ENCODE measurements at places on chromosomes 7 and 10.

- no peak for DNase-seq
Observed at GRCh38 chr7:85456254-85456653, 269.4 kb upstream of the SEMA3D start.

DNA sequence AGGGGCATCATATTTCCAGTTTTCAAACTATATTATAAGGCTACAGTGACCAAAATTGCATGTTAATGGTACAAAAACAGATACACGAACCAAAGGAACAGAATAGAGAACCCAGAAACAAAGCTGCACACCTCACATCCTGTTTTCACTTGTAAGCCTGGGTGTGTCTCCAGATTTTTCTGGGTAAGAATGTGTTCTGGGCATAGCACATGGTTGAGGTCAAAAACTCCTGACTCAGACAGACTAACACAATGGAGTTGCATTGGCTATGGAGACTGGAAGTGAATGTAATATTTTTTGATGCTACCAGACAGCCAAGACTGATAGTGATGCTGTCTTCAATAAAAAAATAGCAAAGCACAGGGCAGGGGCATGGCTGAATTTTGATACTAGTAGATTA lies 1175.2 kb downstream of the NXPH1 start:
- no peak for DNase-seq

DNA sequence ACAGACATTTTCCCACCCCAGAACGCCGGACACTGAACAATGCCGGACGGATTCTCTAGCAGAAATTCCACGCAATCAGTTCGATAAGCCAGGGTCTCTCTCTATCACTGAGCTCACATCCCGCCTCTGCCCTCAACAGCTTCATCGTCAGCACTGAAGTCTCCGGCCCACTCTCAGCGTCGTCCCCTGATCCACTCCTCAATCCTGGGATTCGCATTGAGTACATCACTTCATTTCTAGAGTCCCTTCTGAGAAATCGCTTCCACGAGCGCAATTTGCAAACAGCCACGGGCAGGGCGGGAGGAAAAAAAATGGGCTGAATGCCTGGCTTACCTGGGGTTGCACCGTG lies 365 bp downstream of the YME1L1 start:
- DNase-seq: no peak

GRCh38 chr7:16711730-16712129 lies 41.8 kb upstream of the TSPAN13 start:
- no peak for DNase-seq

- no peak for DNase-seq
Observed at GRCh38 chr10:50619882-50620281, 3.9 kb downstream of the SGMS1 start.

DNA sequence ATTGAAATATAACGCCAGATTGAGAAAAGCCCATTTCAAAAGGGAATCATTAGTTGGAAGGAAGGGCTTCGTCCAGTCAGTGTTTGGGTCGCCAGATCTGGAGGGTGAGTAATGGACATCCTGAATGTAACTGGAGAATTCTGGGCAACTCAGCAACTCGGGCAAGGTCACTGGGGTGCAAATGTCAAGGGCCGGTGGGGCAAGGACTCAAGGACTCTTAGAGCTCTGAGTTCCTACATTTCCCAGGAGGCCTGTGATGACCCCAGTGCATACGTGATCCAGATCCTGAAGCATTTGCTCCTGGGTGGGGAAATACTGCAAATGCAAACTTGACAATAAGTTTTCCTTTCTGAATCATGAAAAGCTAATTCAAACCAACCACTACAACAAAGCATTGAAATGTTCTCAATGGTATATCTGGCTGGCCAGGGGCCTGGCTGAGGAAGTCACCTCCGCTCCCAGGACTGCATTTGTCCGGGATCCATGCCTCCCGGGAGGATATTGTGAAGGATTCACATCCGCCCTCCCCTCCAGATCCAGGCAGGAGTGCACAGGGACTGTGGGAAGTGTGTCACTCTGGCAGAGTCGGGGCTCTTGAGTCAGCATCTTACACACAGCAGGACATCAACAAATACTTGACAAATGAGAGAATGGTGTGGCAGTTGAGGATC lies 164.0 kb downstream of the FANK1 start:
- DNase-seq: no peak

DNA sequence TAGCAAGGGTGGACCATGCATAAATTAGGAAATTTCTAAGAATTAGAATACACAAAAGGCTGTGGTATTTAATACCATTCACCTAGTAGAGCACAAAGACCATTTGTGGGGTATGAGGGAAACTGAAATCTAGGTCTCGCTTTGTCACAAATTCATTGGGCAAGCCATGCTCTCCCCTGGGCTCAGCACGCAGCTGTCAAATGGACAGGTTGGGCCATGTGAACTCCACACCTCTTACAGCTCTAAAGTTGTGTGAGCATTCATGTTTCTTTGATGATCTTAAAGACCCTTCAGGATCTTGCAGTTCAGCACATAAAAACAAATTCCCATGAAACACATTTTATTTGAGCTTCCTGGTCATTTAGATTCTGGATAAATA lies 121.3 kb downstream of the CHN2 start:
- DNase-seq: no peak

- no peak for DNase-seq
Observed at GRCh38 chr7:33757563-33758165, 147.7 kb upstream of the BMPER start.

- DNase-seq: no peak
Observed at GRCh38 chr10:98516352-98516751, 69.6 kb upstream of the HPS1 start.

DNA sequence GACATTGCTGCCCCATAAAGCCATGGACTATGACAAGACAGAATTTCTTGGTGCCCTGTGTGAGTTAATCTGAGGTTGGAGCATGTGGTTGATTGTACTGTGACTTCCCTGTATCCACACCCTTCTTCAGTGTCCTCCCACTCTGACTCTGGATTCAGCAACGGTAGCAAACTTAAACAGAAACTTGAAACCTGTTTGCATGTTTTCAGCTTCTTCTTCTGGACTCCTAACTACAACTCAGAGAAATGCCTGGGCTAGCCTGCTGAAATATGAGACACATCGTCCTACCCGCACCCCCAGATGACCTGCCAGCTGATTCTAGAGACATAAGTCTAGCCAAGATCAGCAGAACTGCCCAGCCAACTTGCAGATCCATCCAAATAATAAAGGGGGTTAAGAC lies 78.4 kb downstream of the IPMK start:
- DNase-seq: no peak

- no peak for DNase-seq
Observed at GRCh38 chr7:104767826-104768536, 246.0 kb upstream of the KMT2E start.

GRCh38 chr7:44324204-44324480 lies 1.3 kb downstream of the CAMK2B start:
- DNase-seq: no peak

GRCh38 chr7:127146746-127147536 lies 105.8 kb downstream of the GRM8 start:
- no peak for DNase-seq

DNA sequence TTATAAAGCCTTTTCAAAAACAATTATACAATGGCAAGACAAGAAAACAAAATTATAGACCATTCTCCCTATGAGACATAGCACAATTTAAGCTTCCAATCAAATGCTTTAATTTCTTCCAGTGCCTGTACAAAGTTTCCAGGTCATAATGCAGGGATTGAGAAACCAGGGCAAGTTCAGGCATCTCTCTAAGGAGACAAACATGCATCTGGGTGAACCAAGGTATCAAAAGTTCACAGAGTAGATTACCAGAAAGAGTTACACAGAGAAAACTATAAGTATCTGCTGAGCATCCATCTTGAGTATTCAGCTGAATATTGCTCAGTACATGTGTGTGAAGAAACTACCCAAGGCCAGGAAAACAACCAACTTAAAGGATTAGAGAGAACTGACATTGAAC lies 89.1 kb downstream of the COL28A1 start:
- DNase-seq: no peak

- no peak for DNase-seq
Observed at GRCh38 chr10:75941223-75941801, 509.9 kb downstream of the LRMDA start.

DNA sequence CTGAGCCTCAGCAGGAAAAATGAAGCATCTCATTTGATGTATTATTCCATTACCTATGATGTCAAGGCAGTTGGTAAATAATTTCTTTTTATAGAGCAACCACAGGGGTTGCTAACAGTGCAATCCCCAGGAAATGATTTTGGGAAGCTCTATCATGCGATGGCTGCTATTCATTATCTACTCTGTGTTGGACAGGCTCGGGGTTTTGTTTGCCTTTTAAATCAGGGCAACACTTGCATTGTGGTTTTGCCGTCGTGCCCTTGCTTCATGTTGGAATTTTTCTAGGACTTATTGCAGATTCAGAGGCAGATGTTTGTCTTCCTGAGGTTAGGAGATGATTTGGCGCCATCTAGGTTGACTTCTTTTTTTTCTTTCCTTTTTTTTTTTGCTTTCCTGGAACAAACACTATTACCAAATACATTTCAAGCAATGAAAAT lies 128.4 kb downstream of the BICC1 start:
- DNase-seq: no peak

DNA sequence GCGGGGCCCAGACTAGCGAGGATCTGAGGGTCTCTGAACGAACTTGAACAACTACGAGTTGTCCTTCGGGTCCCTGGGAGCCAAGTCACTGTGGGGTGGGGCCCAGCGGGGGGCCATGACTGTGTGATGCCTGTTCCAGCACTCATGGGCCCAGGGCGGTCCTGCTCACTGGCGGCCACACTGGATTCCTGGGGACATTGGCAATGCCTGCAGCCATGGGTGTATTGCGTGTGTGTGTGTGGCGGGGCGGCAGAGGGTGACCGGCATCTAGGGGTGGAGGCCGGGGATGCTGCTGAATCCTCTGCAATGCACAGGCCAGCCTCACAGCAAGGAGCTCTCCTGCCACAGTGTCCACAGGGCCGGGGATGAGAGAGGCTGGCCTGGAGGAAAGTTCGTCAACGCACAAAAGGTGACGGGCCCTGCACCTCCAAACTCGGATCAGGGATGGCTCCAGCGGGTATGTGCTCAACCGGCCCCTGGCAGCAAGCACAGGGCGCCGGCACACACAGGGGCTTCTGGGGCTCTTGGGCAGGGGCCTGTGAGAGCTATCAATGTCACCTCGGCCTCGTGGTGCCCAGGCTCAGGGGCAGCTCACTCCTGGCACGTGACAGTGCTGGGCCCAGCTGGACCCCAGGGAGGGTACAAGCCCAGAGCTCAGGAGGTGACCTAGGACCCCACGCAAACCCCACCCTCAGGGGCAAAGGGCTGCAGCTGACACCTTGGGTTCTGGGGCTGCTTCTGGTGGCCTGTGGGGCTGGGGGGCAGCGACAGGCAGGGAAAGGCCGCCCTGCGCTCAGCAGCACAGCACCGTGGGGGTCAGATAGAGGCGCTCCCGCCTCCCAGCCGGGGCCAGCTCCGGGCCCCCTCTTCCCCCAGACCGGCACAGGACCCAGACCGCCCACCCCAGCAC lies 27.9 kb downstream of the PAPOLB start:
- no peak for DNase-seq

DNA sequence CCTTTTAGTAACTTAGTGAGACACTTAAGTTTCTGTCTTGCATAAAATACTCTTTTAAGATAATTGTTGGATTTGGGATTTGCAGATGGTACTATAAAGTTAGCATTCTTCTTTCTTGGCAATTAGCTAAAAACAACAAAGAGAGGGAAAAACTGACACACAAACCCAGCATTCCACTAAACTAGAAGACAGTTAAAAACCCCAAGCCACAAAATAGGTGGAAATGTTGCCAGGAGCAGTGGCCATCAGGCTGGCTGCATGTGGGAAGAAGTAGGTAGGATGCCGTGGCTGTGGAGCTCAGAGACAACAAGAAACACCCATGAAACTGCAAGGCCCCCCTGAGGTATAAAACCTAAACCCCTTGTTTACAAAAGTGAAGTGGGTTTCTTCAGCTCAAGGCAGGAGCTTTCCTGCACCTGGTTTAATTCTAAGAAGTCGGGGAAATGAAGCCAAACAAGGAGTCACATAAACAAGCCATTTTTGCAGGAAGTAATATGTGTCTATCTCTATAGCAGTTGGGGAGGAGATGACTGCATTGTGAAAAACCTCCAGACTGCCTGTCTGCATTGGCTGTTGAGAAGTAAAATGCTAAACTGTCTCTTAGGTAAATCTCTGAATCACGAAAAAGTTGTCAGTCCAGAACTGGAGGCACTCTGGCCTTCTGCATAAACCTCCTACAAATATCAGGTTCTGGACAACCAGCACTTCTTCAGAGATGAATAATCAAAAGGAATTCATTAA lies 9.5 kb downstream of the RAB18 start:
- DNase-seq: no peak

DNA sequence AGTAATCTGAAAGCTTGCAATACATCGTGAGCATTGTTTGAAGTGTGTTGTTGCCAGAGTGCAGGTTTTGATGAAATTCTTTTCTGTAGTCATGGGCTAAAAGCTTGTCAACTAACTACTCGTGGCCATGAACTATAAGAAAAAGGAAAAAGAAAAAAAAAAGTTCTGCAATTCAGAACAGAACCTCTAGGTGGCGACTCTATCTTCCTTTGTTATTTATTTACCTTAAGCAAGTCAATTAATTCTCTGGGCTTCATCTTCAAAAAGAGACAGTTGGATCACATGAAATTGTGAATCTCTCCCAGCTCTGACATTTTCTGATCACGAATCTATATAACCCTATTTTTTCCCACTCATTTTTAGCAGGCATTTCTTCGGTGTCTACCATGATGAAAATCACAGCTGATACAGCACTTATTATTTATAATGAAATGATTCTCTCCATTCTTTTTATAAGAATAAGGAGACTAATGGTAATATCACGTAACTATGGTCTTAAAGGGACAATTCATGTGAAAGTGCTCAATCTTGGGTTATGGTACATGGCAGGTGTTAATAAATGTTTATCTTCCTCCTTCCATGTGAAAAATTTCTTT lies 18.8 kb downstream of the TMEM196 start:
- DNase-seq: no peak

DNA sequence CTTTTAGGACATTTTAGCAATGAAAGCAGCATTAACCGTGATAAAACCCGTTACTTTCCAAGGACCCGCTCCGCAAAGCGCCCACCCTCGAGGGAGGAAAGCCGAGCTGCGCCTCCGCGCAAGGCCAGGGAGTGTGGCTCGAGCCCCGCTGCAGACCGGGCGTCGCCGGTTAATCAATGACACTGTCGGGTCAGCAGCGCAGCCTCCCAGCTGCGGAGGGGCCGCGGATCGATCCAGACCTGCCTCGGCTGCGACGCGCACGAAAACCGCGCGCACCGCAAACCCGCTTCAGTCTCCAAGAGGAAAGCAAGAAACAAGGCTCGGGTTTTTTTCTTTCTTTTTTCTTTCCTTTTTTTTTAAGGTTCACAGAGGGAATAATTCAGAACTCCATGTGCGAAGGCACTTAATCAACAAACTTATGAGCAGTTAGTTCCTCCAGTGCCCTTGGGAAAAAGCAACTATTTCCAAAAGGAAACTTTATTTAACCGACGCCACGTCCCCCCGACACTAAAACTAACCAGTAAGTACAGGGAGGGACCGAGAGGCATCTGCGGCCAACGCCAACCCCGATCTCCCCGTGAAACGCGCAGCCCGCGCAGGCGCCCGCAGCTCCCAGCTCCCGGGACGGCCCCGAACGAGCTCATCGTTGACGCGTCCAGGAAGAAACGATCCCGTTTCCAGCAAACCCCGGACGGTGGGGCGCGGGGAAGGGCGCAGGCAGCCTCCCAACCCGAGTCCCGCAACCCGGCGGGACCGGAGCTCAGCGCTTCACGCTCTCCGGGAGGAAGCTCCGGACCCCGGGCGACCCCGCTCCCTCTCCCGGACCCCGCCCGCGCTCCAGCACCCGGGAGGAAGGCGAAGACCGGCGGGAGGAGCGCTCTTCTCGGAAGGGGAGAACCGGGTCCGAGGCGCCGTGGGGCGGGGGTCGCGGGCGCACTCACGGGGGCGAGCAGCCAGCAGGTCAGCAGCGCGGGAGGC lies 598 bp downstream of the VIPR2 start:
- DNase-seq: no peak

- DNase-seq: no peak
Observed at GRCh38 chr10:75104842-75105241, 6.6 kb upstream of the SAMD8 start.
